ENCODE measurements at places on chromosomes 5 and 9.
A peak's percentile ranks its signal among the peaks of the same experiment; 100 is the strongest.

DNA sequence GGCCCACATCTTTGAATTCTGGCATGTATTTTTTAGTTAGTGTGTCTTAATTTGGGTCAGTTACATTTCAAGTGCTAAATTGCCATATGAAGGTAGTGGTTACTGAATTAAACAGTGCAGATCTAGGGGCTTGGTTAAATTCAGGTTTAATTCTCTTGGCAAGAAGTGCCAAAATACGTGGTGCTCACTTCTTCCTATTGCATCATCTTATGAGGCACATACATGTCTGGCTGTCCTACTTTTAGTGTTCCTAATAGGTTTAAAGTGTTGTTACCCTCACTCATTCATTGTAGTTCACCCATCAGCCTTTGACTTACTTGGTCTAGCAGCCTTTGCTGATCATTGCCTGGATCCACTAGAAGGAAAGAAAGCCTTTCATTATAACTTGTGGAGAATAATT is 59.5 kb downstream of the RPS6 start:
- H3K27ac ChIP-seq = no peak overlapping the region
- no peak for DNase-seq
- H3K4me3 ChIP-seq = no peak overlapping the region

DNA sequence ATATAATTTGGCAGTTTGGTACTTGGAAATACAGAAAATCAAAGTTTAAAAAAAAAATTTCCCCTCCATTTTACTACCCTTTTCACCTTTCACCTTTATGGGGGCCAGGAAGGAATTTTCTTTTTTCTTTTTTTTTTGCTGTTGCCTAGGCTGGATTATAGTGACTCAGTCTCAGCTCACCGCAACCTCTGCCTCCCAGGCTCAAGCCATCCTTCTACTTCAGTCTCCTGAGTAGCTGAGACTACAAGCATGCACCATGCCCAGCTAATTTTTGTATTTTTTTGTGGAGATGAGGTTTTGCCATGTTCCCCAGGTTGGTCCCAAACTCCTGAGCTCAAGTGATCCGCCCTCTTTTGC is 9.1 kb downstream of the CHMP5 start:
- no peak for DNase-seq
- H3K27me3 ChIP-seq = no peaks in the 10 kb centered on the region
- peaks cover 8% of the 10 kb centered on the region for H3K4me1 ChIP-seq
- no peak overlapping the region for H3K27ac ChIP-seq
- H3K36me3 ChIP-seq = peaks cover 48% of the 10 kb centered on the region
- no peak overlapping the region for H3K4me3 ChIP-seq

DNA sequence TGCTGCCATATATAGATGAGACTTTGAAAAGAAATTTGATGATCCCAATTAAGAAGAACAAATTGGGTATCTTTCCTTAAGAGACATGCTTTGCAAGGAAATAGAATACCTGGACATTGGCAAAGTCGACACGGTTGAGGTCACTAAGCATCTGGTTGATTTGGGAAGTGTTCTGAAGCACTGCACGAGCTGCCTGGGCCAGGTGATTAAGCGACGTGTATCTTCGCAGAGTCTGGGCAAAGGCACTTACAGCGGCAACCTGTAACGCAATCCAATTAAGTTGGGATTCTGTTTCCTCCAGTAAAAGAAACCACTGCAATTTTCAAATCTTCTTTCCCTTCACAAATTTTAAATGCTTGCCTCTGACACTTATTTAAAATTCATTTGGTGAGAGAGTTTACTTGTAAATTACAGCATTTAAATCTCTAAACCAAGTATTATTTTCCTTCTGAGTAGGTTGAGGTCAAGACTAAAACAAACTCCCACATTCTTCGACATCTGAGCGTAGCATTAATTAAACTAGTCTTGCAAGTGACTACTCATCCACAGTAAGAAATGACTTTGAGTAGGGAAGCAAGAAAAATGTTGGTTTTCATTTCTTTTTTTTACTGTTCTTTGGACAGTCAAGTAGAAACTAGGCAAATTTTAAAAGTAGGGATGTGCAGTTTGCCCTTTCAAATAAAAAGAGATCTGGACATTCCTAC is 262.8 kb downstream of the RFX3 start:
- H3K27ac ChIP-seq = no peak overlapping the region
- no peak overlapping the region for H3K4me3 ChIP-seq
- no peak for DNase-seq
- H3K27me3 ChIP-seq = no peaks in the 10 kb centered on the region

- H3K27me3 ChIP-seq = peaks cover 4% of the 10 kb centered on the region
- no peaks in the 10 kb centered on the region for H3K4me1 ChIP-seq
- DNase-seq = no peak
- no peak overlapping the region for H3K4me3 ChIP-seq
- H3K36me3 ChIP-seq = no peaks in the 10 kb centered on the region
These were observed 92.9 kb downstream of the ANGPTL2 start for GRCh38 chr9:127029548-127029947.

DNA sequence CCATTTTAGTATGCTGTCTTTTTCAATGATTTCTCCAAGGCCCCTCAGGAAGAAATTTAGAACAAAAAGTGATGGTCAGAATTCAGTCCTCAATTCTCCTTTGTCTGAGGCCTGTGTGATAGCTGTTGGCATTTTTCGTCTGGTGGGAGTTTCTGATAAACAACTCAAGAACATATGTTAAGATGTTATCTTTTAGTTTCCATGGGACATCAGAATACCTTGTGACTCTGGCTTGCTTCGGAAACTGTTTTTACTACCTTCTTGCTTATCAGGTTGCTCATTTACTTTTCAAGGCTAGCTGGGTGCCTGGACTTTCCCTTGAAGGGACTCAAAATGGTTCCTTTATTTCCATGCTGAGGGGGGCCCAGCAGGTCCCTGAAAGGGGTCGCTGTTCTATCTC is 97.2 kb downstream of the INVS start:
- no peaks in the 10 kb centered on the region for H3K27me3 ChIP-seq
- H3K27ac ChIP-seq = no peak overlapping the region
- H3K4me3 ChIP-seq = no peak overlapping the region
- H3K36me3 ChIP-seq = peaks cover 33% of the 10 kb centered on the region
- no peaks in the 10 kb centered on the region for H3K4me1 ChIP-seq

DNA sequence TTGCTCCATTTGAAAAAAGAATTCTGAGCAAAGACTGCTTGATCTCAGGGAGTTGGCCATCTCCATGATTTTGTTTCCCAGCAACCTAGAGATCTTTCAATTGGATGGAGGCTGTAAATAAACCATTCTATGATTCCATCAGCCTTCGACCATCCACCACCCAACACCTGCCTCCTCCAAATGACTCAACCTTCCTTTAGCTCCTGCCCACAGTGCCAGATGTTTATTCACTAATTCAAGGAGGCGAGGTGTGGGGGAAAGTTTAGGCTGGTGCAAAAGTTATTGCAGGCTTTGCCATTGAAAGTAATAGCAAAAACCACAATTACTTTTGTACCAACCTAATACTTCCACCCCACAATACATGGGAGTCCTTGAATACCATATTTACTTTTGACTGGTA is 327.5 kb downstream of the CAAP1 start:
- H3K4me1 ChIP-seq = no peaks in the 10 kb centered on the region
- no peak overlapping the region for H3K4me3 ChIP-seq
- no peaks in the 10 kb centered on the region for H3K36me3 ChIP-seq
- no peak for DNase-seq
- peaks cover 2% of the 10 kb centered on the region for H3K27me3 ChIP-seq

GRCh38 chr5:118616281-118616680 is 372.1 kb downstream of the DTWD2 start:
- DNase-seq = no peak
- no peaks in the 10 kb centered on the region for H3K4me1 ChIP-seq
- H3K36me3 ChIP-seq = no peaks in the 10 kb centered on the region
- no peak overlapping the region for H3K27ac ChIP-seq

DNA sequence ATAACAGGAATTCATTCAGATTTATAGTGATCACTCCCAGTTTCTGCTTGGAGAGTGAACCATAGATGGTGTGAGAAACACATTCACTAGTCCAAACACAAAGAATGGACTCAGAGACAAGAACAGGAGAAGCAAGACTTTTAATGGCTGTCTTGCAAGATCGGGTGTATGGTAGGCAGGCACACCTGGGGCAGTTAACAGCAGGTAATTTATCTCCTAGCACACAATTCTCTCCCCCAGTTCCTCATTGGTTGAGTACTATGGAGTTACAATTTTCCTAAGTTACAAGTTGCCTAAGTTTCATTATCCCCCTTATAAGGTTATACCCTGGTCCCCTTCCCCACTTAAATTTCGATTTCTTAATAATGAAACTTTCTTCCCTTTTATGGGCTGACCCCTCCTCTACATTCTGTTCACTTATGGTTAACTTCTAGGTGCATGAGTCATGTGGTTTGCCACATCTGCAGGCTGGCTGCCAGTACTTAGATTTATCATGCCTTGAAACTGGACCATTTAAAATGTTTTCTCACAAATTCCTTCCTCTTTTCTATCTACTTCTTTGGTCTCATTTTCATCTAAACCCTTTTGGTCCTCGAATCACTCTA is 623.3 kb downstream of the HINT1 start:
- peaks cover 7% of the 10 kb centered on the region for H3K27me3 ChIP-seq
- H3K4me1 ChIP-seq = no peaks in the 10 kb centered on the region
- H3K27ac ChIP-seq = no peak overlapping the region
- H3K36me3 ChIP-seq = no peaks in the 10 kb centered on the region
- no peak overlapping the region for H3K4me3 ChIP-seq

DNA sequence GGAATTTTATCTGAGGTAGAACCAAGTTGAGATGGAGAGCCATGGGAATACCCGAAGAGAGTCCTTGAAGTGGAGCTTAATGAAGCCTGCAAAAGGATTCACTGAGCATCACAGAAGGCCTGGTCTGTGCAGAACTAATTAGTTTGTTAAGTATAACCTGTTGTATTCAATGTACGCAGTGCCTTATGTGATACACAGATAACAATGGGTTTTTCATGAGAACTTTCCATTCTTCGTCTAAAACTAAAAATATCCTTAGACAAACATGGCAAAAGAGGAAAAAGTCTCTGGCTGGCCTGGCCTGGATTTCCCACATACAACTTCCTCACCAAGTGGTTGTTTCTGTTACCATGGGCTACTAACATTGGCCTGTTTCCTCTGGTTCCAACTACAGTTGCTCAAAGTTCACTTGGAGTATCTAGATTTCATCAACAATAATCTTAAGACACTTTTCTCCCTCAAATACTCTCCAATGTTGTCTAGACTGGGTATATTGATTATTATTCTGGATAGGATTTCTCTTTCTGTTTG is 237.6 kb upstream of the ZNF462 start:
- no peaks in the 10 kb centered on the region for H3K27me3 ChIP-seq
- no peaks in the 10 kb centered on the region for H3K36me3 ChIP-seq
- no peak for DNase-seq
- no peak overlapping the region for H3K27ac ChIP-seq
- no peak overlapping the region for H3K4me3 ChIP-seq

DNA sequence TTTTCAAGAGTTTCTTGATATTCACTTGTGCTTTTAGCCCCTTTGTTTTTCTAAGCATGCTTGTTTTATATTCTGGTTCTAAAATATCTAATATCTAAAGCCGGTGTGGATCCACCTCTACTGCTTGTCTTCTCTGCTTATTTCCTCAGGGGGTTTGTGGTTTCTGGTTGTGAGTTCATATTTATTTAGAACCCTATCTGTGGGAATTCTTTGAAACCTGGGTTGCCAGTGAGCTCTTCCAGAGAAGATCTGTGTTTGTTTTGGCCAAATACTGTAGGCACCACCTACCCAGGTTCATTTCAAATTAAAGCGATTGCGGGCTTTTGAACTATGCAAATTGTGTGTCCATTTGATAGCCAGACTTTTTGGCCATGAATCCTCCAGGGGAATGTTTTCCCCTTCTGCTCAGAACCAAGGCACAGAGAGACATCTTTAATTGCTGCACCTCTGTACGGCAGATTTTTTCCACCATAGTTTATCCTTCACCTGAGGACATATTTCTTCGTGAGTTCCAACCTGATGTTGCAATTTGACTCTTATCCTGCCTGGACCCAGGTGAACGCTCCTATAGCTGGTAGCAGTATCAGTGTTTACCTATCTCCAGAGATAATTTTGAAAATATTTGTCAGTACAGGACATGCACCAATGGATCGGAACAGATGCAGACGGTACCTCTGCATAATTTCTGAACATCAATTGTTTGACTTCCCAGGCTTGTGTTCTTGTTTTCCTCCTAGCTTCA is 2.4 kb upstream of the ZBTB43 start:
- no peaks in the 10 kb centered on the region for H3K27me3 ChIP-seq
- no peak overlapping the region for H3K4me3 ChIP-seq
- H3K36me3 ChIP-seq = peaks cover 11% of the 10 kb centered on the region
- peaks cover 25% of the 10 kb centered on the region for H3K4me1 ChIP-seq
- DNase-seq = no peak

DNA sequence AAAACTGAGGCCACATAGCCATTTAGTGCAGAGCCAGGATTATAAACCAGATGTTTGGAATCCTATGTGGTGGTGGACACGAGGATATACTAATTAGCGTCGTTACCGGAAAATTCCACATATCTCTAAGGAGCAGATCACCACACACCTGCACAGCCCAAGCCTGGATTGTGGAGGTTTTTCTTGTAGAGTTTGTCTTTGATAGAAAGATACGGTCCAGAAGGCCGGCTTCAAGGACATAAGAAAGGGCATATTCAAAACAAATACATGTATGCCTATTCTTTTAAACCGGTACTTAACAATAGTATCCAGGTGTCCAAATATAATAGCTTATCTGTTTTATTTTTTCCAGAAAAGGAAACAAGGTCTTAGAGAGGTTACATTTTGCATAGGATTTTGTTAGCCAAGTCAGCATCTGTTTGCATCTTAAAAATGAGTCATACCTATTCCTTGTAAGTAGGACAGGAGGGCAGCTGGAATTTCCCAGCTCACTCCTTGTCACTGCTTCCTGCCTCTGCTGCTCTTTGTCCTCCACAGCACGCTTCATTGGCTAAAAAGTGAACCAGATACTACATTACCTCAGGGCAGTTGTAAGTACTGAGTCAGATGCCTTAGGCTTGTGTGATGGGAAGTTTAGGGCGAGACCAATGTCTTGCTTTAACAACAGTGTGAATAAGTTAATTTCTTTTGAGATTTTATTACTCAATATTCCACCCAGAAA is 3.6 kb downstream of the TMC1 start:
- H3K4me1 ChIP-seq = peaks cover 43% of the 10 kb centered on the region
- peak overlapping the region; percentile 68 for H3K27ac ChIP-seq

DNA sequence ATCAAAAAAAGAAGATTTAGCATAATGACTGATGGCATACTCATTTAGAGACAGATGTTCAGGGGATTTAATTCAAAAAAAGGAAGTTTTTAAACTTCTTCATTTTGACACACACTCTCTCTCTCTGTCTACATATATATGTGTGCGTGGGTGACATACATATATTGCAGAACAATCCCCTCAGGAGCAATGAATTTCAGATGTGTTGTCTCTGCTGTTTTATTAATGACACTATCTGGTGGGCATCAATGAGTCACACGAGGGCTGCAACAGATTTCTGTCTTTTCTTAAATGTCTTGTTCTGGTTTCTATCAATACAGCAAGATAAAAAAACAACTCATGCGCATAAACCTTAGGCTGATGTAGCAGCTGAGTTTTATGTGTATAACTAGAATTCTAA is 123.5 kb upstream of the SLCO6A1 start:
- H3K27ac ChIP-seq = no peak overlapping the region
- peaks cover 8% of the 10 kb centered on the region for H3K27me3 ChIP-seq
- H3K4me3 ChIP-seq = no peak overlapping the region
- no peaks in the 10 kb centered on the region for H3K36me3 ChIP-seq

- H3K27ac ChIP-seq = no peak overlapping the region
- H3K4me3 ChIP-seq = no peak overlapping the region
- peaks cover 4% of the 10 kb centered on the region for H3K4me1 ChIP-seq
- DNase-seq = no peak
These were observed 81.8 kb upstream of the LMNB1 start for GRCh38 chr5:126695091-126695490.

Measured in activated CD4-positive, alpha-beta T cell treated with anti-CD3 and anti-CD28 coated beads for 36 hours (primary cell).